ENCODE measurements at places on chromosomes 7 and 10.

- no peak for DNase-seq
These were observed 25.9 kb upstream of the RBM20 start for GRCh38 chr10:110618230-110618610.

GRCh38 chr7:139675127-139676125 is 102.4 kb downstream of the HIPK2 start:
- no peak for DNase-seq

DNA sequence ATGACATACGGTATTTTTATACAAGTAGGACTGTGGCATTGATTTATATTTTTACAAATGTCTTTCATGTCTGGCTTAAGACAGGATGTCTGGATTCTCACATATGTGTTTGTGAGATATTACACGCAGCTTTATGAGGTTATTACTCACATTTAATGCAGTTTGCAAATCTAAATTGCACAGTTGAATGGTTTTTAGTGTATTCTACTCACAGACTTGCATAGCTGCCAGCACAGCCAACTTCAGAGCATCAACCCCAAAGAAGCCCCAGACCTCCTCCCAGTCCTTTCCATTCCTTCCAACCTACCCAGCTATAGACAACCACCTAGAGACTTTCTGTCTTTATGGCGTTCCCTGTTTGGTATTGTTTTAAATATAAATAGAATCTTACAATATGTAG is 193.8 kb upstream of the SHH start:
- no peak for DNase-seq

GRCh38 chr7:37352974-37353948 is 95.4 kb downstream of the ELMO1 start:
- DNase-seq = no peak

- no peak for DNase-seq
These were observed 165.9 kb upstream of the MYO3A start for GRCh38 chr10:25768167-25768566.

DNA sequence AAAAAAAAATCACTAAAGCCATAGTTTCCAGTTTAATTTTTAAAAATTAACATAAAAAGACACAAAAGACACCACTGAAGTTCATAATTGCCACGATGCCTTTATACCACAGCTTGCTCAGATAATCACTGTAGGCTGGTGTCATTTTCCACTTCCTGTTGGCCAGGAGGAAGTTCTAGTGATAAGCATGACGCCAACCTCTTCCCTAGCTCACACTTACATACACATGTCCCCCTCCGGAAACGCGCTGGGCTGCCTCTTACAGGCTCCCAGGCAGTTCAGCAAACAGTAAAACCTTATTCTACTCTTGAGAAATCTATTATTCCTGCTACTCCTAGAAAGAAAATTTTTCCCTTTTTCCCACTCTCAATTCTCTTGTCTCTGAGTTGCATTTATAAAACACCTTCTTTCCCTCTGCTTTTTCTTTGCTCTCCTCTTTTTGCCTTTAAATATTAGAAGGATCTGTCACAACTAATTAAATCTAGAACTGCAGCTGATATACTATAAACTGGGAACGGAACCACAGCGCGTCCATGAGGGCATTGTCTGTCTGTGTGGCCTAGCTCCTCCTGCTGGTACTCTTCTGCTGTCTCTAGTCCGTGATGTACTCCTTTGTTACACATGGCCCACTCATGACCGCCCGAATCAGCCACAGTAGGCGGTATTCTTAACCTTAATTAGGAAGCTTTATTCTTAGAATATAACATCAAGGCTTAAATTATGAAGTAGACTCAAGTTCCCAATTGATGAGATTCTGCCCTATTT is 664.9 kb downstream of the CNTNAP2 start:
- no peak for DNase-seq

DNA sequence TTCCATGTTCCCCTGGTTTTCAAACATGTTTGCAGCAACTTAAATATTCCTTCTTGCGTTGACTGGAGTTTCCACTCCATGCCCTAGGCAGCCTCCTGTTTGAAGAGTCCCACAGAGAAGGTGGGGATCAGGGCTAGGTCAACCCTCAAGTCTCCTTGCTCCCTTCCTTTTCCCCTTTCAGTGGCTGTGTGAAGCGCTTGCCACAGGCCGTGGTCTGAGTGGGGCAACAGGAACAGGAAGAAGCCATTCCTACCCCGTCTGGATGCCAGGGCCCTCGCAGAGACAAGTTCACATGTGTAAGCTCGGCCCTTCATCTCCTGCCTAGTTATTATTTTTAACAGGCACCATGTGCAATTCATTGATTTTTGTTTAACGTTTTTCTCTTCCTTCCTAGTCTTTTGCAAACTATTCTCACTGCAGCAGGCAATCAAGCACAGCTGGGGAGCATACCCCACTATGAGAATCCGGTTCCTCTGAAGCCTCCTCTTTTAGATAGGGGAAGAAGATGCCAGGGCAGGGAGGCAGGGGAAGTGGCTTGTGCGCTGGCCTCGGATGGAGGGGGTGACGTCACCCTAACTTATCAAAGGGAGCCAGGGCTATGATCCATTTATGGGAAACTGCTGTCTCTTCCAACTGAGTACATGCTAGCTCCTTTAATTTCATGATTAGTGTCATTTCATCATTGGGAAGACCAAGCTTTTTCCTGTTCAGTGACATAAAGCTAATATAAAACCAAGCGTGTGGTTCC is 64.2 kb downstream of the PRLHR start:
- no peak for DNase-seq

DNA sequence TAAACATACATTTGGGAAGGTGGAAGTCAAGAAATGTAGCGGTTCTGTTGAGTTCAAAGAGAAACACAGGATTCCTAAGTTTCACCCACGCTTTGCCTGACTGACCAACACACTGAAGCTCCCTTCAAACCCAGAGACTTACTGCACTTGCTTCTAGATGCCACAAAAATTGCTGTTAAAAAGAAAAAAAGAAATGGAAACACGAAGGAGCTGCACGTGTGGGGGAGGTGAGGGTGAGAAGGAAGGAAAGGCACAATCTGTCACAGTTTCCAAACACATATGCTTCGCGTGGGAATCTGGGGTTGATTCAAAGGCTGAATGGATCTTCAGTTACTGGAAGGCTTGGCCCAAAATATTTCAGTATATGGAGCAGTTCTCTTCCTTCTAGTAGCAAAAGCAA is 495.6 kb downstream of the DNAJB6 start:
- DNase-seq = no peak

DNA sequence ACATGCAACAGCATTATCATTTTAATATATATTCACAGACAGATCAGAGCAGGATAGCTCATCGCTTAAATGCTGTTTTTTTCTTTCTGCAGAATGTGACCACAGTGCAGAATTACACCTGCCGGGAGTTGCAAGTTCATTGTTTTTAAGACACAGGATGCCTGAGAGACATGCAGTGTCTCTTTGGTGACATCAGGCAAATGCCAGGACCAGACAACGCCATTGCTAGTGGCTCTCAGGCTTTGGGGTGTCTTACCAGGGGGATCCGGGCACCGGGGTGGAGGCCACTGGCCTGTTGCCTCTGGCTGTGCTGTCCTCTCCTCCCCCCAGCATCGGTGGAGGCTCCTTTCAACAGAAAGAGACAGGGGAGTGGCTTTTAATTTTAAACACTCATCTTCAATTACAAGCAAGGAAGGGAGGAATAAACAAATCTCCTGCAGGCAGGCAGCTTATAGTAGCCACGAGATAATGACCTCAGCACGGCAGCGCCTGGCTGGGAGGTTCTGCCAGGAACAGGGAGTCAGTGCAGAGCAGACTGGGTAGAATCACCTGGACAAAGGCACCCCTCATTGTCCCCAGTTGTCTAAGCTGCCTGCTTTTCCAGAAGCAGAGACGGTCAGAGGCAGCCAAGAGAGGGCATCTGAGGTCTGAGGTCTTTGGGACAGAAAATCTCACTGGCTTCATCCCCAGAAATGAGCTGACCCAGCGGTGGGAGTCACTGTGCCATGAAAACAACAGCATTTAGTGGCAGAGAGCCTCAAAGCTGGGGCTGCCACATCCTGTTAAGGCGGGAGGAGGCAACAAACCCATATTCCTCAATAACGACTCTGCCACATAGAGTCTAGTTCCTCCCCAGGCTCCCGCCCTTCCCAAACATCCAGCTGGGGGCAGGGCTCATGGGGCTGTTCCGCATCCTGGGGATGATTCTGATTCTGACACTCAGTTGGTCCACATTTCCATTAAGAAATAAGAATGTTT is 148.4 kb downstream of the TCERG1L start:
- DNase-seq = no peak

- DNase-seq = no peak
These were observed 123.6 kb downstream of the RNF216 start for GRCh38 chr7:5657901-5658300.

- no peak for DNase-seq
These were observed 372.9 kb upstream of the ZMIZ1 start for GRCh38 chr10:78695846-78696245.

GRCh38 chr10:109030581-109031210 is 892.6 kb downstream of the XPNPEP1 start:
- DNase-seq = peak; percentile 40

GRCh38 chr10:121532292-121532864 is 65.9 kb downstream of the FGFR2 start:
- DNase-seq = no peak

DNA sequence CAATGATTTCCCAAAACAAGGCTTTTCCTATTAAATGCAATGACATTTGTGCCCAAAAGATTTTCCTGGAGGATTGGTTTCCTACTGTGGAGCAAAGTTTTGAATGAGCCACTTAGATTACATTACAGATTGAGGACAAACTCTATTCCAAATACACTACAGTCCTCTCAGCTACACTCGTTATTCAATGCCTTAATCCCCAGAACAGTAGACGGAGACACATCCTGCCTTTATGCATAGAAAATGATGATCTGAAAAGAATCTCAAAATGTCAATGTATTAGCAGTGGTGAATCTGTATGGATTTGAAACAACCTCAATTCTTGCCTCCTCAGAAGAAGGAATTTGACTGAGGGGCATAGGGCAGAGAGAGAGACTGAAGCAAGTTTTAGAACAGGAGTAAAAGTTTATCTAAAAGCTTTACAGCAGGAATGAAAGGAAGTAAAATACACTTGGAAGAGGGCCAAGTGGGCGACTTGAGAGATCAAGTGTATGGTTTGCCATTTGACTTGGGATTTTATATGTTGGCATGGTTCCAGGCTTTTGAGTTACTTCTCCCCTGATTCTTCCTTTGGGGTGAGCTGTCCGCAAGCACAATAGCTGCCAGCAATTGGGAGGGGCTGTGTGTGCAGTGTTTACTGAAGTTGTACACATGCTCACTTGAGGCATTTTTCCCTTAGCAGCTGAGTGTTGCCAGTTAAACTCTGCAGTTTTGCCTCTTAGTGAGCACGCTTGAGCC is 891.9 kb upstream of the MBL2 start:
- no peak for DNase-seq

DNA sequence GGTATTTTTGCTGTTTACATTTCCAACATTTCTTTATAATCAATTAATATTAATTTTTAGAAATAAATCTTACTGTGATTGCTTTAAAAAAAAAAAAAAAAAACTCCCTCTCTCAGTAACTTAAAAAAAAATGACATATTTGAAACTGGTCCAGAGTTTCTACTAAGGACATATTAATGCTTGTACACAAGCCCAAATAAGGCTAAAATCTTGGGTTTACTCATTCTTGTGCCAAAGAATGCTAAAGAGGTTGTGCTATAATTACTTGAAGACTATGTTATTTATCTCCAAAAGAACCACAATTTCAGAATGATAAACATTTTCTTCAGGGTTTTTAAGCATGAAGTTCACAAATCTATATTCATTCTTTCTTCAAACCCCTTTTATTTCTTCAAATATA is 39.4 kb upstream of the PHF14 start:
- no peak for DNase-seq

DNA sequence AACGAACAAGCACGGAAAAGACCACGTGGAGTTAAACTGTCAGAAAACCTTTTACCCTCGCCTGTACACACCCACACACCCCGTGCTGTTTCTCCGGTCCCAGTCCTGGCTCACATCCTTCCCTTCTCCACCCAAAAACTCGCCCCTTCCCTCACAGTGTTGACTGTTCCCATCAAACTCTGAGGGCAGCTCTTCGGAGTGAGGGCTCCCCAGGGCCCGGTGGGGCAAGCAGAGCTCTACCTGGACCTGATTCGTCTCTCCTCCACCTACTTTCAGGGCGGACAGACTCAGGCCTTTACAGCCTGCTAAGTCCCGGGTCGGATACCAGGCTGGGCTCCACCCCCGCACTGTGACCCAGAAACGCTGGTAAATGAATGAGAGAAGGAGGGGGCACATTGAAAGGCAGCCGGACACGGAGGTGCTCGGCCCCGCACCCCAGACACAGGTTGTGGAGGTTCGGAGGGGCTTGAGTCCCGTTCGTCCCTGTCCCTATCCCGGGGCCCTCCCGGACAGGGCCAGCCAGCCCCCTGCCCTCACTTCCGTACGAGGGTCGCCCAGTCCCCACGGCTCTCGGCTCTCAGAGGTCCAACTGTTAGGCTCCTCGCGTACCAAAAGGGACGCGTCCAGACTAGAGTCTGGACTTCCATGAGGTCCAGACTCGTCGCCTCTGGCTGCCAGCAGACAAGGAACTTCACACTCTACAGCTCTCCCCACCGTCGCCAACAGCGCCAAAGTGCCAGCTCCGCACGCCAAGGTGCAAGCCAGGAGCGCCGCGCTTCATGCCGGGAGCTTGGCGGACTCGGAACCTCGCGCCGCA is 31.7 kb upstream of the ASL start:
- DNase-seq = peak; percentile 73

- no peak for DNase-seq
These were observed 55.2 kb downstream of the MAGI2 start for GRCh38 chr7:79398138-79398749.

GRCh38 chr7:81884817-81885216 is 115.0 kb upstream of the HGF start:
- DNase-seq = no peak

DNA sequence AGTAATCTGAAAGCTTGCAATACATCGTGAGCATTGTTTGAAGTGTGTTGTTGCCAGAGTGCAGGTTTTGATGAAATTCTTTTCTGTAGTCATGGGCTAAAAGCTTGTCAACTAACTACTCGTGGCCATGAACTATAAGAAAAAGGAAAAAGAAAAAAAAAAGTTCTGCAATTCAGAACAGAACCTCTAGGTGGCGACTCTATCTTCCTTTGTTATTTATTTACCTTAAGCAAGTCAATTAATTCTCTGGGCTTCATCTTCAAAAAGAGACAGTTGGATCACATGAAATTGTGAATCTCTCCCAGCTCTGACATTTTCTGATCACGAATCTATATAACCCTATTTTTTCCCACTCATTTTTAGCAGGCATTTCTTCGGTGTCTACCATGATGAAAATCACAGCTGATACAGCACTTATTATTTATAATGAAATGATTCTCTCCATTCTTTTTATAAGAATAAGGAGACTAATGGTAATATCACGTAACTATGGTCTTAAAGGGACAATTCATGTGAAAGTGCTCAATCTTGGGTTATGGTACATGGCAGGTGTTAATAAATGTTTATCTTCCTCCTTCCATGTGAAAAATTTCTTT is 18.8 kb downstream of the TMEM196 start:
- no peak for DNase-seq

- DNase-seq = no peak
These were observed 5.4 kb upstream of the FIS1 start for GRCh38 chr7:101250324-101250723.

GRCh38 chr7:92639213-92639896 is 49.2 kb upstream of the FAM133B start:
- DNase-seq = no peak

- peak; percentile 71 for DNase-seq
These were observed 8.5 kb upstream of the C10orf105 start for GRCh38 chr10:71727738-71728737.

Data from left hindlimb (tissue), 1 donor.